ENCODE measurements at places on chromosomes 12 and 14.

GRCh38 chr14:53925201-53925766, 31.3 kb downstream of the BMP4 start:
- no peak for DNase-seq

DNA sequence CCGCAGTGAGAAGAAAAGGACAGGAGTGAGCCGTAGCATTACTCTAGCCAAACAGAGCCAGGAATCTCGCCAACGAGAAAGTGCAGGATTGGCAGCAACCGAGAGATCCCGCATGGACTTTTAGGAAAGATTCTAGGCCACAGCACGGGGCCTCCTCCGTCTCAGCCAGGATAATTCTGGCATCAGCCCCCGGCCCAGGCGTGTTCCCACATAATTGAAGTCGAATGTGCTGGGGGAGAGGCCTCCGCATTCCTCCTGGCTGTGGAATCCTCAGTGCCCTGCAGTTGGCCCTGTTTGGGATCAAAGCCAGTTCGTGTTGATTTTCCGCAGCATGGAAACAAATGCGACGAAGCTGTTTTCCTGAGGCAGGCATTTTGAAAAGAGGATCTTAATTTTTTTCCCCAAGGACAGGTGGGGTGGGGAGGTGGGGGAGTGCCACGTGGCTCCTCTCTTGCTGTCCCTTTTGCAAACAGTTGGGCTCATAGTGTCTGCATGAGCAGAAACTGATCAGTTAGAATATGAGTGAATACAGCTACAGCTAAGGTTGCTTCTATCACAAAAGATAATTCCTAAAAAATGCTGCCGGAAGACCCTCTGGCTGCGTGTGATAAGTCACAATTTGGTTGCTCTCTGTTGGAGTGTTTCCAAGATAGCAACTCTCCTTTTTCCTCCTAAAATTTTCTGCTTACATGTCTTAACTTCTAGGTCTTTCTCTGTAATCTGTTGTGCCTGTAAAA, 37.3 kb upstream of the ATXN2 start:
- DNase-seq: no peak

GRCh38 chr14:31430634-31431264, 10.4 kb upstream of the HEATR5A start:
- DNase-seq: no peak

DNA sequence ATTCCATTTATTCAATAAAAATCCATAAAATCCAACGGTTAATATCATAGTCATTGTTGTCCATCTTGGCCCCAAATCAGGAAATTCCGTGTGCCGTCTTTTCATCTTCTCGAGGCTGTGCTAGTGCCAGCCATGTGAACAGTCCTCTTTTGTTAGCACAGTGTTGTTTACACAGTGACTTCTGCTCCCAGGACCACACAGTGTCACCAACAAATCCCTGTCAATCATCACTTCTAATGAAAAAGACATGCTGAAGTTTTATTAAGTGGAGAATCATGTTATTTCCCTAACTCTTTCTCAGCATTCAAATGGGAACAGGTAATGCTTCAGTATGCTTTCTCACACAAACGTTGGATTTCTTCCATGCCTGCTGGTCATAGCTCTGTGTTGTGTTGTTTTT, 1.9 kb upstream of the SLCO1A2 start:
- DNase-seq: no peak

DNA sequence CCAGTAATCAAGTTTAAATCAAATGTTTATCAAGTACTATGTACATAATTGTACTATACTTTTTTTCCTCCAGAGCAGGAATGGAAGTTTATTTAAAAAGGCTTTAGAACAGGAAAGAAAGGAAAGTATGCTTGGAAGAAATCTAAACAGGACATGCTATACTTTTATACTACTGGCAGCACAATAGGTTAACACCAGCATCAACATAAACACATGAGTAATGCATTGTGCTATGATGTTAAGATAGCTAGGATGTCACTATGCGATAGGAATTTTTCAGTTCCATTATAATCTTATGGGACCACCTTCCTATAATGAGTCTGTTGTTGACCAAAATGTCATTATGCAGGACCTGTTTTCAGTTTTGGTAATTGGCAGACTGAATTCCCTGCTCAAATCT, 41.5 kb upstream of the ANKS1B start:
- DNase-seq: no peak

DNA sequence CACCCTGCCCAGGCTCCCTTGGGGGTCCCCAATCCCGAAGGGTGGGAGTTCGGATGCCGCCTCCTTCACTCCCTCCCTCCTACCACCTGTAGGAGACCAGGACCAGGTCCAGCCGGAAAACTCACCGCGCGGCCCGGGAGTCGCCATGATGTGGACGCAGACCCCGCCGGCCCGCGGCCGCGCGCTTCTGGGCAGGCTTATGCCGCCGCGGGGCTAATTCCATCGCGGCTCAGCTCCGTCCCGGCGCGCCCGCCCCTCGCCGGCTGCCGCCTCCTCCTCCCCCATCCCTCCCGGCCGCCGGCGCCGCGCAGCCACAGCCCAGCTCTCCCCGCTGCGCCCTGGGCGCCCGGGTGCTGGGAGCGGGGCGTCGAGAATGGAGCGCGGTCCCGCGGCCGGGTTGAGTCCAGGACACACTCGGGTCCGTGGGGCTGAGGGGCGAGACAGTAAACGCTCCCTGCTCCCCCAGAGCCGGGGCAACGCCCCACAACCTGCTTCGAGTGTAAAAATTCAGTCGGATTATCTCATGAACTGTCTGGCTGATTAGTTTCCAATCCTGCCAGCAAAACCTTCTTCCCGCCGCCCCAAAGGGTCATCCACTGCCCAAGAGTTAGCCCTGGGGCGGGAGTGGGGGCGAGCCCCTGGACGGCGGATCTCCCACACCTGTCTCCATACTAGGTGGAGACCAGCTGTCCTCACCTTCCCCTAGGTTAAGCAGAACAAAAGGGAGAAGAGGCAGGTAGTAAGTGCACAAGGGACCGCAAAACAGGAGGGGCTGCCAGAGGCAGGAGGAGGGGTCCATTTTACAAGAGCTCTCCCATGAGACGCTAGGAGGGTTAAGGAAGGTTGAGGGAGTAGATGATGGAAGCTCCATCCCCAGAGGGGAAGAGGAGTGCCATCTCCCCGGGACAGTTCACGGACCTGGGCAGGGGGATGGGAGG, at the start of gene ANO2:
ANO2 (minus strand) TSS at position 189 of the 938 bp plus-strand sequence; CDS start at position 147, 42 bp downstream.
- DNase-seq: no peak

- DNase-seq: no peak
These were observed 117.3 kb downstream of the SLC2A13 start for GRCh38 chr12:39988574-39988973.

- no peak for DNase-seq
These were observed 41.2 kb downstream of the DGLUCY start for GRCh38 chr14:91154851-91155625.

DNA sequence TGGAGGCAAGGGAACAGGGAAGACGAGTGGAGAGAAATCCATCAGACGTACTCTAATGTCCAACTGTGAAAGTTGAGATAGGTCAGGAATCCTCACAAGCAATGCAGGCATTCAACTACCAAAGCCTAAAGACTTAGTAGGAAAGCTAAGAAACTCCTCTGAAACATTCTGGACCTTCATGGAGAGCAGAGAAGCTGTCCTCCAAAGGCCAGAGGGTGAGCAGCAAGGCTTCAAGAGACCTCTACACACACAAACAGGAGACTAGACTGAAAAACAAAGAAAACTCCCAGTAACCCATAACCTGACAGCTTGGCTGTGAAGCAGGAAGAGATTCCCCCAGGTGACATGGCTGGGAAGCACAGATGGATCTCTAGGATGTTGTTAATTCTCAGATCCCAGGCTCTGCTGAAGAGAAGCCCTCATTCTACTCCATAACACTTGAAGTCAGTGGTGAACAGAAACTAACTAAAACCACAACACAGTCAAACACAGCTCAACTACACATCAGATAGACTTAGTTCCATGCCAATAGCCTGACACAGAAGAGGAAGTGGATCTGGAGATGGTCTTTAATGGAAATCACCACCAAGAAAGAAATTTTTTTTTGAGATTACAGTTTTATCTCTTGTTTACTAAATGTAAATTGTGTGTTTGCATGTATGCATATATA, 23.2 kb upstream of the LYZ start:
- DNase-seq: no peak

DNA sequence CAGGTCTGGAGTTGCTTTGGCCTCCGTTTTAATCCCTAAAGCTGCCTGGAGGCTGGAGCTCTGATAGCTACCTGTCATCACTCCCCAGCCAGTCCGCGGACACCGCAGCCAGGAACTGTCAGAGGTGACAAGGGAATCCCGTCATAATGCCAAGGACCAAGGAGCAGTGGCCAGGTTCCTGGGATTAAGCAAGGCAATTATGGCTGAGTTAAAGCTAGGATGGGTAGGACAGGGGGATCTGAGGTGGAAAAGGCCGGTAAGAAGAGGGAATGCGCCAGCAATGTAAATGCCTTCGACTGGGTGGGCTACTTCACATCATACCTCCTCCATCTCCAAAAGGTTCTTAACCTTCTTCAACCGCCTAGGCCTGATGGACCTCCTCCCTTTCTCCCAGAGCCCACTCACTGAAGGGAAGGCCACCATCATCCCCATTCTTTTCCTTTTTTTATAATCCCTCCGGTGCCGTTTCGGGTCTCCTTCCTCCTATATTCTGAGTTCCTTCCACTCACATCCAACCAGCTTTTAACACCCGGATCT, 1.9 kb downstream of the PPP1R3E start:
- no peak for DNase-seq

DNA sequence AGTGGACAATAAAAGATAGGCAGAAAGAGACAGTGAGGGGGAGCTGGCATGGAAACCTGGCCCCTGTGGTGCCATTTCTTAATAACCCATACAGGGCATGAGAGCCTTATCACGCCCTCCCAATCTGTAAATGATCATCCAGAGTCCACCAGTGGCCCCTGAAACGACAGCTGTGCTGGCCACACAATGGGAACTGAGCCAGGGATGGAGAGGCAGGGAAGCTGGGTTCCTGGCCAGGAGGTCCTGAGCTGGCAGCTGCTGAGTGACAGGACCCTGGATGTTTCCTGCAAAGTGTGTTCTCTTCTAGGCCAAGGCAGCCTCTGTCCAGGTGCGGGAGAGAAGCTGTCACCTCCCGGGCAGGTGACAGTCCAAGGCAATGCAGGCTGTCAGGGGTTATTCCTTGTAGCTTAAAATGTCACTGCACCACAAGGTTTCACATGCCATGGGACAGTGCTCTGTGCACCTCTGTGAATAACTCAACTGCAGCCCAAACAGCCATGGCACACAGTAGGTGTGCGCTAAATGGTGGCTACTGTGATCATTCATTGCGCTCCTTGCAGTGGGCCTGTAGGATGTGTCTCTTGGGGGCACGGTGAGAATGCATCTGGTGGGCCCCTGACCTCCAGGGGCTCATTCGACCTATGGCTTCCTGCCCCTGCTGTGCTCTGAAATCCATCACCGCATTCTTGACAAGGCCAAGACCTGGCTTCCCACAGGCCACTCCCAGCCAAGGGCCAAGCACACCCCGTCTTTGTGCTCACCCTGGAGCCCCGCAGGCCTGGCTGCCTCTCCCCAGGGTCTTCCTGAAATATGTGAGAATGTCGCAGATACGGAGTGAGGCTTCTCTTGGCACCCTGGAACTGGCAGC, 46.3 kb upstream of the BCL11B start:
- no peak for DNase-seq

- no peak for DNase-seq
These were observed 234.1 kb downstream of the BCL11B start for GRCh38 chr14:99037777-99038430.

GRCh38 chr12:43571885-43572284, 19.9 kb upstream of the ADAMTS20 start:
- DNase-seq: no peak

DNA sequence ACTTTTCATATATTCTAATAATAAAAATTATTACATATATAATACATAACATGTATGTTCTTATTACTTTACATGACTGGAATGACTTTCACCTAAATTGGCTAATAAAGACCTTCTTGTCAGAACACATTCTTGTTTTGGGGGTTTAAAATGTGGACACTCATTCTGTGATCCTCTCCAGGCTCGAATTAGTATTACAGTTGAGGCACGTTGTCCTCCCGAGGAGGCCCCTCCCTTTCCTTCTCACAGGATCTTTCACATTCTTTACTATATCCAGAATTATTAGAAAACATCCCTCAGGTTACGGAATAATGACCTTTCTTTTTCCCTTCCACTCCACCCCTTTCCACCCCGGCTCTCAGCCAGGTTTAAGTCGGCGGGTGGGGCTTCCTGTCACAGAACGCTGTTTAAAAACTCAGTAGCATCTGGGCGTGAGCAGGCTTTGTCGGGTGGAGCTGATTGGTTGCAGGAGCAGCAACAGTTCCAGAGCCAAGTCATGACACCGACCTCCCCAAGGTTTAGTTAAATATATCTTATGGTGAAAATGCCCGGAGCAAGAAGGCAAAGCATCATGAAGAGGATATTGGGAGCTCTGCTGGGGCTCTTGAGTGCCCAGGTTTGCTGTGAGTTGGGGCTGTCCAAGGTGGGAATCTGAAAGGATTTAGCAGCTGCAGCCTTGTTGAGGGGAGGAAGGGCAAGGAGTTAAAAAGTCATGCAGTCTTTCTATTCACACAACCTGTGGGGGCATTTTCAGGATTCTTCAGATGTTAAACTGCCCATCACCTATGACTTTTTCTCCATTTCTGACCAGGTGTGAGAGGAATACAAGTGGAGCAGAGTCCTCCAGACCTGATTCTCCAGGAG, 396.7 kb upstream of the OR4E1 start:
- peak; percentile 21 for DNase-seq

DNA sequence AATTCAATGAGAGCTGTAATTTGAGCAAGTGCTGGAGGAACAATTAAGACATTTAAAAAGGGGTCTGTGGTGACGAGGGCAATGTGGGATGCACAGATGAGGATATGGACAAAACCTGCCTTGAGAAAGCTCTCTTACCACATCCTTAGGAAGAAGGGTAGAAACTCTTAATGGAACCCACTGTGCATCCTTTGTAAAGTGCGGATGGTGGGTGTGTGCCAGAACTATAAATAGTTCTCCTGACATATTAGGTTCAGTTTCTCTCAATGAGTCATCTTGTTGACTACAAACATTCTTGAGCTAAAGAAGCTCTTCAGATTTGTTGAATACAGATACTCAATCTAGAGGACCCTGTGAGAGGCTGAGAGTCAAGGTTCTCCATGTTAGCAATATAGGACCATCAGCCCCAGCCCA, 106.1 kb upstream of the ANO4 start:
- no peak for DNase-seq

DNA sequence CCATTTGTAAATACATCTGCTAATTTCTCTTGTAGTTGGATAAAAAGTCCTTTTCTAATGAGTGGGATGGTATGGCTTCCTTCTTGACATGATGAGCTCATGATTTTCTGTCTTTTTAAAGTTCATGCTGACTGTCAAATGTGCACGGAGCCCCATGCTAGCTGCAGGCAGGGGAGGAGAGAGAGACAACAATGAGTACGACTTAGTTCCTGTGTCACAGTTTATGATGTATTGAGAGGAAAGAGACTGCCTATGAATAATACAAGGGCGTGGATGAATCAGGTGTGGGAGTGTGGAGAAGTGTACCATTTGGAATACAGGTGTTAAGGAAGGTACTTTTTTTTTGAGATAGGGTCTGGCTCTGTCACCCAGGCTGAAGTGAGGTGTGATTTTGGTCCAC, 10.7 kb upstream of the TBC1D30 start:
- DNase-seq: no peak

- no peak for DNase-seq
These were observed 309.2 kb downstream of the PAWR start for GRCh38 chr12:79381248-79382208.

GRCh38 chr14:98932431-98933325, 339.3 kb downstream of the BCL11B start:
- DNase-seq: no peak

Measured in stimulated activated CD8-positive, alpha-beta memory T cell treated with anti-CD3 and anti-CD28 coated beads, Interleukin-15, amount 100 ng/mL, for 48 hours (primary cell).